Anterior cingulate cortex (tissue), 58 donors: ENCODE measurements at places on chromosomes 1 and 21.
A peak's percentile ranks its signal among the peaks of the same experiment; 100 is the strongest.

DNA sequence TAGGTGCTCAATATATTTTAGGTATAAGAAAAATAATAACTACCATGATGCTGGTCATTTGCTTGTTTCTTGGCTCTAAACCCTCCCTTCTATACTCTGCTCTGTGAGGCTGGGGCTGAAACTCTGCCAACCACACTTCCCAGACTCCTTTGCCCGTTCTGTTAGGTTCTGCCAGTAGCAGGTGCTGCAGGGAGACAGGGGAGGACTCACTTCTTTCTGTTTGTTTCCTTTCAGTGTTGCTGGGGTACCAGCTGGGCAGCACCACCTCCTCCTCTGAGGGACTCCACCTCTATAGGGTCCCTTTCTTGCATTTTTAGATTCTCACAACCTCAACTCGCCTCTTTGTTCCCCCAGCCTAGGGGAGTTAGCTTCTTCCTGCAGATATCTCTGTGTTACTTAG is 17.0 kb upstream of the SH2D2A start:
- no peak for DNase-seq

GRCh38 chr1:100458661-100459357 is 79.1 kb upstream of the GPR88 start:
- no peak for DNase-seq

DNA sequence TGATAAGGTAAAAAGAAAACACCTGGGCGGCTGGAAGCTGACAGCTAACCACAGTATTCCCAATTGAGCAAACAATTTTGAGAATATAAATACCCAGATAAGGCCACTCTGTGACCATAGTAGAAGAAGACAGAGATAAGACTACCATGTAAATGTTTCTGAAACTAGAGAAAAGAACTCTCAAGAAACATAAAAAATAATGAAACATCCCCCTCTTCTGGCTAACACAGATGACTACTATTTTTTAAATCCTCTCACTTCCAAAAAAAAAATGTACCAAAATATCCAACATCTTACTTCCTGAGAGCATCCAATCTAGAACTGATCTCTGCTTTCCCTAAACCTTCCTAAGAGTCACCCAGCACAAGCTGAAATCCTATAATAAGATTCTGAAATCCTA is 125.9 kb downstream of the HFM1 start:
- DNase-seq, result no peak

DNA sequence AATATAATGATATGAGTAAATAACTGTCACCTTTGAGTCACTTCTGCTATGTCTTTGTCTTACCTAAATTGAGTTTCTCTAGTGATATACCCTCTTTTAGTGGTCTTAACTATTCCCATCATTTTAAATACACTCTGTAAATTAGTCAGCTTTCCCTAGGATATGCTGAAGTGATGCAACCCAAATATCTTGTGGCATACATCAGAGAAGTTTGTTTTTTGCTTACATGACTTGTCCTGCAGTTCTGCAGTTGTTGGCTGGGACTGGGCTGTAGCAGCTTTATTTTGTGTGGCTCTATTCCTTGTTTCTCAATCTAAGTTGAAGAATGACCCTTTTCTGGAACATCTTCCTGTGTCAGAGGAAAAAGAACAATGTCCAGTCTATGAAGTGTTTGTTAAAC is 76.4 kb downstream of the TTC3 start:
- no peak for DNase-seq

GRCh38 chr1:206067486-206068227 is 14.7 kb downstream of the RHEX start:
- no peak for DNase-seq

DNA sequence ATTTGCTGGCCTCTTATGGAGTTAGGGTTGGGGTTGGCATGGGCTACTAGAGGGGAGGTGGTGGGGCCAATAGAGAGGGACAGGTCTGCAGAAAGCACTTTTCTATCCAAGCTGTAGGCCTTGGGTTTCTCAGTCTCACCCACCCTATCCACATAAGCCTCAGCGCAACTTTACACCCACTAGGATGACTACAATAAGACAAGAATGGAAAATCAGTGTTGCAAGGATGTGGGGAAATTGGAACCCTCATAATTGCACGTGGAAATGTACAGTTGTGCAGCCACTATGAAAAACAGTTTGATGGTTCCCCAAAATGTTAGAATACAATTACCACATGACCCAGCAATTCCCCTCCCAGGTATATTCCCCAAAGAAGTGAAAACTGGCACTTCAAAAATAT is 14.0 kb upstream of the GSTM4 start:
- no peak for DNase-seq

DNA sequence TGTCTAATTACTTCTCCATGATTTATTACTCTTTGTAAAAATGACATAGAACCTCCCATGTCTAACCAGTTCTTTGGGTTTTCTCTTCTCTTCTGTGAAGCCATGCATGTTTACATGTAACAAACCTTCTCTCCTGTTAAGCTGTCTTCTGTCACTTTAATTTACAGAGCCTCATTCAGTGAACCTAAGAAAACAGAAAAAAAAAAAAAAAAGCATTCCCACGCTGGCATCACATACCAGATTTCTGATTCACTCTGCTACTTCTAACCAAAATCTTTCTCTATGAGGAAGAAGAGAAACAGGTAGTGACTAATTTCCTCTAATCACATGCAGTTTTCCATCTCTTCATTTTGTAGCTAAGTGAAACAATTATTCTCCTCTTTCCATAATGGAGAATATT is 141.4 kb upstream of the CXADR start:
- DNase-seq, result no peak

DNA sequence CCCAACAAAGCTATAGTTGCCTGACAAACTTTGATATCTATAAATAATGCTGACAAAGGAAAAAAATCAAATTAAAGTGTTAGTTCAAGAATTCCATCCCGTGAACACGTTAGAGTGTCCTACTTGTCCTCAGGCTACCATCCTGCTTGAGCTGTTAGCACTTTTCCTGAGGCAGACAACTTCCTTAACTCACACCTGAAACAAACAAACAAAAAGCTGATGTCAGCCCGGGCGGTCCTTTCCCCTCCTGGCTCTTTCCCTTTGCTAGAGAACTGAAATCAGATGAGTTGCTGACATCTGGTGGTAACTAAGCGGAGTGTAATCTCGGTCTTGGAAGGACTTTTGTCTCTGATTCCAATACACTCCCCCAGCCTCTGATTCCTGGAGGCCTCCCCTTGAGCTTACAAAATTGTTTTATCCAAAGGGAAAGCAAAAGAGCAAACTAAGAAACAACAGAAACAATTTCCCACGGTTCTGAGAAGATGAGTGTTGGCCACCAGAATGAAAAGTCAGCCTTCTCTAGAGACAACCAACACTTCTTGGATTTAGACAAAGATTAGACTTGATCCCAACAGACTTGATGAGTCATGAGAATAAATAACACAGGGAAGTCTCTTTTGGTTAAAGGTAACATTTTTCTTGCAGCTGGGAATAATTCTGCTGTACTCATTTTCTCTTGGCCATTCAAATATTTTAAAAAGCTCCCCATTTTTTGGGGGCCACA is 135.4 kb downstream of the PROX1 start:
- peak; percentile 76 for DNase-seq

- no peak for DNase-seq
Measured at GRCh38 chr1:208681878-208682663, 437.9 kb upstream of the PLXNA2 start.

DNA sequence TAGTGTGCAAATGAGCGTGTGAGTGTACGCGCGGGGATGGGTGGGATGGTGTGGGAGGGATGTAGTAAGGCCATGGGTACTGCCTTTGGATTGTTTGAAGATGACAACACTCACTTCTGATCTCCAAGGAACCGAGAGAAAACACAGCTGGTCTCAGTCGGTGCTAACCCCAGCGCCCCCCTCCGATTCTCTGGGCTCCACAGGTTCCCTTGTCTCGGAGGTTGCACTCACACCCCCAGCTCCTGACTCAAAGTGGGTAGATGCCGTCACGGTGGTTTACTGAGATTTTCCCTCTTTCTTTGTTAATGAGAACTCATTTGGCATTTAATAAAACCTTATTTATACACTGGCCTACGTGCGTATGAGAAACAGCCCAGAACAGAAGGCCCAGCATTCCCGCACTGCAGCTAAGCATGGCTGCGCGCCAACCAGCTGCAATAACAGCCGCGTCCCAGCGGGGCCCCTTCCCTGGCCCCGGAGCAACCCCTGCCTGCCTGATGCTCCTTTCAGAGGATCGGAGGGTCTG is 25.8 kb downstream of the ABCA4 start:
- no peak for DNase-seq

DNA sequence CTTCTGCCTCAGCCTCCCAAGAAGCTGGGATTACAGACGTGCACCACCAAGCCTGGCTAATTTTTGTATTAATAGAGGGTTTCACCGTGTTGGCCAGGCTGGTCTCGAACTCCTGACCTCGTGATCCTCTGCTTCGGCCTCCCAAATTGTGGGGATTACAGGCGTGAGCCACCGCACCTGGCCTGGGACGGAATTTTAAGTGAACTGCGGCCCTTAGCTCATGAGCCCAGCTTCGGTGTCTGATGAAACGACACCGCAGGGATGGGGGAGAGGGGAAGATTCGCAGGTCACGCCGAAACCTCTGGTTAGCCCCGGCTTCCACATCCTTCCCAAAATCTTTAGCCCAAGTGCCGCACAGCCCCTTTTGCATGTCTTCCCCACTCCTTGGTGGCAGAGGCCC is 39.1 kb downstream of the LRRC3 start:
- DNase-seq, result no peak

- no peak for DNase-seq
Measured at GRCh38 chr1:179545321-179545720, 30.4 kb downstream of the NPHS2 start.

DNA sequence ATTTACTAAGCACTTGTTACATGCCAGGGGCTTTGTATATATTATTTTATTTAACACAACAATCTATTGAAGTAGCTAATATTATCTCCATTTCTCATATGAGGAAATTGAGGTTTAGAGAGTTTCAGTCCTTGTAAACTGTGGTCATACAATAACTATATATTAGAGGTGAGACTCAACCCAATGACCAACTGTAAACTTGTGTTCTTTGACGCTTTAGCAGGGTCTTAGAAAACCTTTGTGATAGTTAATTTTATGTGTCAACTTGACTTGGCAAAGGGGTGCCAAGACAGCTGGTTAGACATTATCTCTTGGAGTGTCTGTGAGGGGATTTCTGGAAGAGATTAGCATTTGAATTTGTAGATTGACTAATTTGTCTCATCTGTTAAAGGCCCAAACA is 252.4 kb upstream of the B3GALT2 start:
- no peak for DNase-seq

DNA sequence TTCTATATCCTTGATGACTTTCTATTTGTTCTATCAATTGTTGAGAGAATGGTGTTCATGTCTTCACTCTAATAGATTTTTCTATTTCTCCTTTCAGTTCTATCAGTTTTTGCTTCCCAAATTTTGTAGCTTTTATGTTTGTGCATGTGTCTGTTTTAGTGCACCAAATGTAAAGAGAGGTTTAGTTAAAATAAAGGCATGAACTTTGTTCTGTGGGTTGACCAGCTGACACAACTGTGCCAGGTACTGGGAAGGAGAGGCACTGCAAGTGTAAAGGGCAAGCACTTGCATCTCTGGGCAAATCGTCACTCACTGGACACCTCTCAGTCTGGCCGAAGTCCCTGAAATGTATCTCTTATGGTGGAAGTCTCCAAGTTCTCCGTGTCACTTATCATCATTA is 38.6 kb upstream of the ABCD3 start:
- DNase-seq, result no peak

- no peak for DNase-seq
Measured at GRCh38 chr1:150695561-150695960, 1.4 kb downstream of the GOLPH3L start.

DNA sequence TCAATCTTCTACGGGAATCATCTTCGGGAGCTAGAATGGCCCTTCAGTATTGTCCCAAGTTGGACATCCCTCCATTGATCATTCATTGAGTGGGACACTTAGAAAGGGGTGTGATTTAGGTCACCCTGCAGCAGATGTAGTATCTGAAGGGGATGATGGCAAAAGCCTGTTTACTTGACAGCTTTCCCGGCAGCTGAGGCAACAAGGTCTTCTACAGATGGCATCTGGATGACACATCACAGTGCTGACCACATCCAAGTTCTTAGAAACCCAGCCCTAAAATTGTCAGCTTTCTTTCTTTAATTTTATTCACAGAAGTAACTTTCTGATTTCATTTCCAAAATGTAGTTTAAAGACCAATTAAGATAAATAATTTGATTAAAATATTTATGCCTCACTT is 150.3 kb downstream of the AMY1C start:
- no peak for DNase-seq

GRCh38 chr21:25845729-25846256 is 111.0 kb downstream of the GABPA start:
- no peak for DNase-seq

DNA sequence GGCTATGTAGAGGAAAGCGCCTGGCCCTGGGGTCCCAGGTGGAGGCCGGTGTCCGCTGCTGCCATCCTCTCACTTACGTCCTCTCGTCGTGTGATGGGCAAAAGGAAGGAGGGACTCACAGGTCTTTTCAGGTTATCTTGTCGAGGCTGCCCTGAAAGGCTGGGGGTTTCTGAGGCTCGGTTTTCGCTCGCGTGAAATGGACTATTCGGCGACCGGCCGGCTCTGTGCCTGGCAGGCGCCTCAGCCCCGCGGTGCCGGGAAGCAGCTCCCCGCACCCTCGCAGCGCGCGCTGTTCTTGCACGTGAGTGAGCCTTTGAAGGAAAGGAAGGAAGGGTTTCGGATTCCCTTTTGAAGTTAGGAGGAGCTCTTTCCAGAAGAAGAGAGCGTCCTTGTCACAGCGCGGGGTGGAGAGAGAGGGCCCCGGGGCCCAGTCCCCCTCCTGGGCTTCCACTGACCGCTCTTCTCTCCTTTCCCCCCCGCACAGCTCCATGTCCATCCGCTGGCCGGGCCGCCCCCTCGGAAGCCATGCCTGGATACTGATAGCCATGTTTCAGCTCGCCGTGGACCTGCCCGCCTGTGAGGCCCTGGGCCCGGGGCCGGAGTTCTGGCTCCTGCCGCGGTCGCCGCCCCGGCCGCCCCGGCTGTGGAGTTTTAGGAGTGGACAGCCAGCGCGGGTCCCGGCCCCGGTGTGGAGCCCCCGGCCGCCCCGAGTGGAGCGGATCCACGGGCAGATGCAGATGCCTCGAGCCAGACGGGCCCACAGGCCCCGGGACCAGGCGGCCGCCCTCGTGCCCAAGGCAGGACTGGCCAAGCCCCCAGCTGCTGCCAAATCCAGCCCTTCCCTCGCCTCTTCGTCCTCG is 57.2 kb downstream of the AJAP1 start:
- DNase-seq, result no peak

DNA sequence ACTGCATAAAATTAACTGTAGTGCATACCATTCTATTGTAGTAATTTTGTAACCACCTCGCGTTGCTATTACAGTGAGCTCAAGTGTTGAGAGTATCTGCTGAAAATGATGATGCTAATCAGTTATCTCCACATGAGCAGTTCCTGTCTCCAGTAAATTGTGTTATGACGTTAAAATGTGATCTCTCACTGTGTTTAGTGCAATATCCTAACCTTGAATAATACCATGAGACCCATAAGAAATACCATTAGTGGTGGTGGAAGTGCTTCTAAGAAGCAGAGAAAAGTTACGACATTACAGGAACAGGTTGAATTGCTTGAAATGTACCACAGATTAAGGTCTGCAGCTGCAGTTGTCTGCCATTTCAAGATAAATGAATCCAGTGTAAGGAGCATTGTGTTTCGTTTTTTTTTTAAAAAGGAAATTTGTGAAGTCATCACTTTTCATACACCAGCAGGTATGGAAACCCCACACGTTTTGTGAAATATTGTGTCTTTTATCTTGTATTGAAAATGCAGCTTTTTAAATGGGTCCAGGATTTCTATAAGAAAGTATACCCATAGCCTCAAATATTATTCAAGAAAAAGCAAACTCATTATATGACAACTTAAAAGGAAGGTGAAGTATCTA is 72.5 kb downstream of the ANGPTL1 start:
- DNase-seq, result no peak

GRCh38 chr1:30684881-30685795 is 38.2 kb downstream of the MATN1 start:
- DNase-seq, result no peak
